Right renal cortex interstitium (tissue), 3 donors: ENCODE measurements at places on chromosomes 5 and 9.

DNA sequence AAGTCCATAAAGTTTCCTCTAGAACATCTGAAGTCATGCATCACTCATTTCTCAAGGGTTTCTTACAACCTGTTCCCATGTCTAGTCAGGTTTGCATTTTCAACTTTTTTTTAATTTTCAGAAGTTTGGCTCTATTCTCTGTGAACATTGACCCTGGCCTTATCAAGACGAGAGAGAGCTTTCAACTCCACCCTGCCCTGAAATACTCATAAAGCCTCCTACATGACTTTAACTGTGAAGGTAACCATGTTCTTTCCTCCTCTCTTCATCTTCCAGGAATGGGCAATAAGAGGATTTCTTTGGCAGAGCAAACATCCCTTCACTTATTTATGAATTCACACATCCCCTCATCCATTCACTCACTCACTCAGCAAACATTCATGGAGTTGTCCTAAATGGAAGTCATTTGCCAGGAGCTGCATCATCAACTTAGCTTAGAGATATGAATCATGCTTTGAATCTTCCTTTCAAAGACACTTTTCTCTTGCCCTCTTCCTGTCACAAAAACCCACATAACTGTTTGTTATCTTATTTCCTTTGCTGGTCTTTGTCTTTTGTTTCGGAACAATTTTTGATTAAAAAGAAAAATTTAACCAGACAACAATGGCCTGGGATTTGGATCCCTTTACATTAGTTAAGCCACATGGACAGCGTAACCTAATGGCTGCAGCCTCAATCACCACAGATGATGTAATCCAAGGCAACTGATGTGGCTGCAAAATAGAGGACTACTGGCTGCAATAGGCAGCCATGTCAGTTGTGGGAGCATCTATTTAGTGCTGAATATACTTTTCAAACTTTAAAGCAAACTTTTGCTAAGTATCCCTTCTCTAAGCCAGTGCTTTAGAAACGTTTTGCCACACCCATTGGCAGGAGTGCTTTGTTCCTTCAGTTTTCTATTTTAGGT, 43.0 kb upstream of the GNAQ start:
- no peak for DNase-seq

DNA sequence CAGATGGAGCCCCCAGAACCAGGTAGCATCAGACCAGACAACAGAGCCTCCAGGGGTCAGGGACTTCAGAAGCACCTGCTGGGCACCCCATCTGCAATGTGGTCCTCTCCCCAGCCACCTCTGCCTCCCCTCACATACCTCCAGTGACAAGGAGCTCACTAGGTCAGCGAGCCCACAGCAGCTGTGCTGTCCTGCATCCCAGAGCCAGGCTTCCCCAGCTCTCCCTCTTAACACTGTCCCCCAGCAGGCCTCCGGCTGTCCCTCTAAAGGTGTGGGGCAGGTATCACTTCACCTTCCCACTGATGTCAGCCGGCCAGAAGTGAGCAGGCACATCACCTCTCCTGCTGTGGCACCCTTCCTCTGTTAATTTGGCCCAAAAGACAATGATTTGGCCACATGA, 83.6 kb downstream of the LMX1B start:
- no peak for DNase-seq

- no peak for DNase-seq
Observed at GRCh38 chr5:175452166-175452565, 8.2 kb upstream of the DRD1 start.

GRCh38 chr5:10460252-10460906, 18.7 kb downstream of the ROPN1L start:
- no peak for DNase-seq

GRCh38 chr9:124771867-124772679, 962 bp upstream of the NR6A1 start:
- DNase-seq = no peak

- DNase-seq = no peak
Observed at GRCh38 chr5:2847608-2848007, 96.1 kb upstream of the IRX2 start.

- no peak for DNase-seq
Observed at GRCh38 chr9:136717399-136717798, 5.0 kb downstream of the DIPK1B start.

- no peak for DNase-seq
Observed at GRCh38 chr9:73613092-73613701, 461.5 kb downstream of the ANXA1 start.

DNA sequence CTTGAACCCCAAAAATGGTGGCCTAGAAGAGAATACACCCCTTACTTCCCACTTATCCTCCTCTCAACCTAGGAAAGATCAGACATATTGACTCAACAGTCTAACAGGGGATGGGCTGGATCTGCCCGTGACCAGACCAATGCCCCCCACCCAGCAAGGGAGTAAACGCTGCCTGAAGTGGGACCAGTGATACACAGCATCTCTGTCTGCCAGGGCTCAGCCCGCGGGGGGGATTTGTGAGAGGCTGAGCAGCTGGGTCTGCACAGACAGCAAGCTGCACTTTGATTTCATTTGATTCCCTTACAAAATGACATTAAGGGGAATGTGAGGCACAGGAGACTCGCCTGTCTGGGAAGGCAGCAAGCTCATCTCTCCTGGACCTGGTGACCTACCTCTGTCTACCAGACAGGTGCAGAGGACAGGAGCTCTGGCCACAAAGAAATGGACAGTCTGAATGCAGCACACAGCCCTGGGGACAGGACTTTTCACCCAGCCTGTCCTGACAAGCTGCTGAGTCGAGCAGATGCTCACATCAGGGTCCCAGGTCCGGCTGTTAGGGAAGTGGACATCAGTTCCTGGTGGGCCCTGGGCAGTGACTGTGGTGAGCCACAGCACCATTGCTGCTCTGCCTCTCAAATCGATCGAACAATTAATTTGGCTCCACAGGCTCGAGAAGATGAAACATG, 79.9 kb downstream of the RGS3 start:
- no peak for DNase-seq

DNA sequence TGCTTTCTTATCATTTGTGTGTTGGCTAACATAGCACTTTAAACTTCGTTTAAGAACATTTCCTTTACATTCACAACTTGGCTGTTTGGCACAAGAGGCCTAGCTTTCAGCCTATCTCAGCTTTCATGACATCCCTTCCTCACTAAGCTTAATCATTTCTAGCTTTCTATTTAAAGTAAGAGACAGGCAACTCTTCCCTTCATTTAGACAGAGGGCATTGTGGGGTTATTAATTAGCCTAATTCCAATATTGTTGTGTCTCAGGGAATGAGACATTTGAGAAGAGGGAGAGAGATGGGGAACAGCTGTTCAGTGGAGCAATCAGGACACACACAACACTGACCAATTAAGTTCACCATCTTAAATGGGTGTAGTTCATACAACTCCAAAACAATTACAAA, 51.0 kb upstream of the OR2K2 start:
- DNase-seq = no peak

GRCh38 chr9:93059011-93059714, 662 bp downstream of the SUSD3 start:
- no peak for DNase-seq

DNA sequence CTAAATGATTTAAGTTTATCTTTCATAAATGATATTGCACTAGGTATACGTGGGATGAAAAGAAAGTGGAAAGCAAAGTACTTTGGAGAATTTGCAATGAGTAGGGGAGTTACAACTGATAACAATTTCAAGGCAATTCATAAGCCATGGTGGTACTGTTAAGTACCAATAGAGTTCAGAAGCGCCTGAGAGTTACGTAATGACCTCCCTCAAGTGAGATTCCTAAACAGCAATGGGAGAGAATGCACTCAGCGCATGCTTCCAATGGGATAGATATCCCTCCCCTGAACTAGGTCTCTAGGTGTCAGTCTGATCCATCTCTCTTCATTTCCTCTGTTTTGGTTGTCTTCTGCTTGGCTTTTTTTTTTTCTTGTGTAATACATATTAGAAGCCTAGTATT, 249.3 kb downstream of the NNT start:
- no peak for DNase-seq

DNA sequence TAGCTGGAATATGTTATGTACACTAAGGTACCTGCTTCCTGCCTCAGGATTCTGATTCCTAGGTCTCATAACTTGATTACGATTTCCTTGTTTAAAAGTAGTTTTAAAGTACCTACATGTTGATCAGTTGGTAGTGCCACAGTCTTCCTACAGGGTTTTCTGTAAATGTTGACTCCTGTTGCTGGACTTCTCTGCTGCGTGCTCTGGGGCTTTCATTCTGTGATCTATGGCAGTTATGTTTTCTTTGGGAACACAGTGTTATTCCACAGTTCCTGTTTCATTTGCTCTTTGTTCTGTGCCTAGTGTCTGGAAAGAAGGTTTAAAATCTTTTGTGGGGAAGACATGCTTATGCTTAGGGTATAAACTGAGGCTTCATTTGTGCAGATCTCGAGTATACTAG, 343.5 kb downstream of the PLK2 start:
- no peak for DNase-seq

- DNase-seq = no peak
Observed at GRCh38 chr5:91301106-91301846, 81.8 kb downstream of the ARRDC3 start.

GRCh38 chr9:14318934-14319580, 5.1 kb upstream of the NFIB start:
- DNase-seq = no peak

DNA sequence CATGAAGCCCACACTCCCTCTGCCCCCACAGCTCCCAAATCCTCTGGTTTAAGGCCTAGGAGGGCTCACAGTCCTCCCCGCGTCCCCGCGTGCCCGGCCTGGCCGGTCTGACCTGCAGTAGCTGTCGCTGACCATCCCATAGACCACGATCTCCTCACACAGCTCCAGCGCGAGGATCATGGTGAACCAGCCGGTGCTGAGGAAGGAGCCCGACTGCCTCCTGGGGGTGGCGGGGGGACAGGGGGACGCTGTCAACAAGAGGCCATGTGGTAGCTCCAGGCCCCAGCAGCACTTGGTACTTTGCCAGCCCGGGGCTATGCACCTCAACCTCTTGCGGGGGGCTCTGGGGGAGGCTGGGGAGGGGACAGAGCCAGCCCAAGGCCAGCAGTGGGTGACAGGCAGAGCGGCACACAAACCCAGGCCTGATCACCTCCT, 7.0 kb downstream of the ST6GALNAC4 start:
- no peak for DNase-seq

DNA sequence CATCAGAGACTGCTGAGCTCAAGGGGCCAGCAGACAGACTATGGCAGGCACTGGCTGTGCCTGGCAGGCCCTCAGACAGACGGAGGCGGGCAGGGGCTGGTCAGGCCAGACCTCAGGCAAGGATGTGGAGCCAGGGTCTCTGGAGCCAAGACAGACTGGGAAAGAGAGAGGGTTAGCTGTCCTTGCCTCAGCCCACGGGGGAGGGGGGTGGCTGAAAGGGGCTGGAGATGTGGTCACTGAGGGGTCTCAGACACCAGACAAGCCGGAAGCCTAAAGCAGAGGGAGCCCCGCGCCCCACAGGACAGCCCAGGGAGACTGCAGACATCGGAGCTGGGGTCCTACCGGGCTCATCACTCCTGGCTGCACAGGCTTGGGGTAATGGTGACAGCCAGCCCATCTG, 141.2 kb upstream of the FOXD4L5 start:
- no peak for DNase-seq

- DNase-seq = no peak
Observed at GRCh38 chr9:15136646-15137045, 170.4 kb downstream of the TTC39B start.

- DNase-seq = no peak
Observed at GRCh38 chr9:97510797-97511654, 9.6 kb downstream of the TMOD1 start.

GRCh38 chr5:139701056-139701741, 53.0 kb downstream of the CXXC5 start:
- no peak for DNase-seq

DNA sequence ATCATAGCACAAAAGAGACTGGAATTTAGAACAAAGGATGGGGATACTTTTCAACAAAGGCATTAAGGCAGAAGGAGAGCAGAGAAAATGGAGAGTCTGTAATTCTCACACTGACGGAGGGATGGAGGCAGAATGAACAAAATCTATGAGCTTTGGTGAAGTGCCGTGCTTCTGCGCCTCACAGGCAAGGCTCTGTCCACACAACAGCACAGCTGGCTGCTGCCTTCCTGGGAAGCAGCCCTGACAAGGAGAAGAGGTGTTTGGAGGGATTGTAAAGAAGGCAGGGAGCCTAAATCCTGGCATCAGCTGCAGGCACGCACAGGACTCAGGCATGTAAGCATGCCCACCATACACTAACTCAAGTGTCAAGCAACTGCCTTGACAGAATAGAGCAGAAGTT, 485.2 kb upstream of the KIF2A start:
- no peak for DNase-seq

DNA sequence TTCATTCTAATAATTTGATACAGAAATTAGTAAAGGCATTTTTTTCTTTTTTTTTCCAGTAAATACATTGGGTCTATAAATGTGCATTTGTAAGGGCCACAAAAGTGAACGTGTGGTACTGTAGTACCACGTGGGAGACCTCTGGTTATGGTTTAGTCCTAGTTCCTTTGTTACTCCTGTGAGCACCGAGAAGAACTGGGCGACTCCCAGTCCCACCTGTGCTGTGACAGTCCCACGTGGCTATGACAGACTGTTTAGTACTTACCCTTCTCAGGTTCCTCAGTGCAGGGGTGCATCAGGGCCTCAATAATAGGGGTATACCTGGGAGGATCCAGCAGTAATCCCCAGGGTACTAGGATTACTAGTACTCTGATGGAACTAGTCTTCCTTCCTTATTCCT, 49.3 kb downstream of the LRRC70 start:
- no peak for DNase-seq

- no peak for DNase-seq
Observed at GRCh38 chr5:82494942-82495341, 216.8 kb upstream of the RPS23 start.

DNA sequence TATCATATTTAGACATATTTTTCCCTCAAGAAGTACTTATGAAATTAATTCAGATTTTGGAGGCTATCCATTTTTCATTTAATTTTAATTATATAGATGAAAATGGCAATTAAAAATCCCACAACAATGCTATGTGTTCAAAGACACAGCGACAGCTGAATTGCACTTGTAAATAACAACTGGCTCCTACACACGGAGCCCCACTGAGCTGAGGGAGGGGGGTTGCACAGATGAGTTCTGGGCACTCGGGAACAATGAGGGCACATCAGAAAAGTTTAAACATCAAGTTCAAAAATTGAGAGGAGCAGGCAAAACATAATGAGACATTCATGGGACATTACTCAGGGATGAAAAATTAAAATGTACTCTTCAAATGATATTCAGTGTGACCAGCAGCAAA, 104.9 kb downstream of the MARCHF3 start:
- no peak for DNase-seq

- DNase-seq = no peak
Observed at GRCh38 chr9:121564504-121565260, 65.0 kb upstream of the GGTA1 start.

DNA sequence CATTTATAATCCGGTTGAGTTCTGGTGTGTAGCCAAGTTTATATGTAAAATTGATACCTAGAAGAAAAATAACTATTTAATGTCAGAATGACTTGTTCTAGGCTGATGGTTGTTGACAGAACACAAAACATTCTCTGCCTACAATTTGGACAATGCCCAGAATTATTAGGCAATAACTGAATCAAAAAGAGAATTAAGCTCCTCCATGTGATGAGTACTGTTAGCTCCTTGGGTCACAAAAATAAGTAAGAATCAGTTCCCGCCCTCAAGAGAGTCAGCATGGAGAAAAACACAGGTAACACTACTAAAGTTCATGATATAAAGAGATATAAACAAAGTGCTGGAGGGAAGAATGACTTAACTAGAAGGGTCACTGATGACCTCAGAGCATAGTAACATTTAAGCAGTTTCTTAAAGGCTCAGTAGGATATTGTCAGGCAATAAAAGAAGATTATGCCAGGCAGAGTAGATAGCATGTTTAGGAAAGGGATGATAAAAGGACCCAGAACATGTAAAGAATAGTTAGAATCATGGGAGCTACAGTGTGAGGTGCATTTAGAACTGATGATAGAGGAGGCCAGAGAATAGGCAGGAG, 200.5 kb upstream of the ACTBL2 start:
- no peak for DNase-seq
